ENCODE measurements at places on chromosomes 4 and X.

GRCh38 chr4:56215141-56215783 is 172.0 kb downstream of the AASDH start:
- DNase-seq: no peak

DNA sequence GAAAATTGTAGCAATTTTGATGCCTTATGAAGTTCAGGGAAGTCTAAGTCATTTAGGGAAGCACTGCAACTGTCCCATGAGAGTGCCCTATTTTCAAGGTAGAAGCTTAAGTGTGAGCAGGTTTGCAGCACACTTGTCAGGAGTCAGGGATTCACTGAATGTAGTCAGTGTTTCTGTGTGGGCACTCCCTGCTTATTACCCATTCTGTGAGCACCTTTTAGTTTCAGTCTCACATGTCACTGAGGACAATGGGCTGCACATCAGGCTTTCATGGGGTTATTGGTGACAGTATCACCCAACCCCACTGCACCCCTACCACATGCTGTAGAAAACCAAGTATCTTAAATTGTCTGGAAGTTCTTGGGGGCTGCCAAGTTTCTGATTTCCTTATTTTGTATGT is 2.9 kb upstream of the CCNG2 start:
- DNase-seq: no peak

- DNase-seq: no peak
Measured at GRCh38 chrX:13029887-13030771, 14.3 kb downstream of the FAM9C start.

- DNase-seq: no peak
Measured at GRCh38 chrX:132955690-132956089, 2.7 kb downstream of the HS6ST2 start.

DNA sequence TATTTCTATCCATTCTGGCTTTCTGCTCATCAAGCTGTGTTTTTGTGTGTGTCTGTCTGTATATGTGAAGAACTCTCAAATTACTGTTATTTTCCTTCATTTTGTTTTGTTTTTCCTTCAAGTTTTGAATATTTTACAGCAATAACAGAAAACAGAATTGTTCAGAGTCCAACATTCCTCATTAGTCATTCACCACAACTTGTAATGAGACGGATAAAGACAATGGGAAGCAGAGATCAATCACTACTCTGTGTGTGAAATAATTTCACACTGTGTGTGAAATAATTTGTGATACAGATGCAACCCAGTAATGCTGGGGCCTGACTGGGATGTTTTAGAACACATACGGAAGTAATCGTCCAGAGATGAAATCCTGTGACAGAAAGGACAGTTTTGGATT is 55.2 kb downstream of the HPGD start:
- DNase-seq: no peak

- DNase-seq: no peak
Measured at GRCh38 chr4:1347410-1347864, 429 bp downstream of the UVSSA start.

DNA sequence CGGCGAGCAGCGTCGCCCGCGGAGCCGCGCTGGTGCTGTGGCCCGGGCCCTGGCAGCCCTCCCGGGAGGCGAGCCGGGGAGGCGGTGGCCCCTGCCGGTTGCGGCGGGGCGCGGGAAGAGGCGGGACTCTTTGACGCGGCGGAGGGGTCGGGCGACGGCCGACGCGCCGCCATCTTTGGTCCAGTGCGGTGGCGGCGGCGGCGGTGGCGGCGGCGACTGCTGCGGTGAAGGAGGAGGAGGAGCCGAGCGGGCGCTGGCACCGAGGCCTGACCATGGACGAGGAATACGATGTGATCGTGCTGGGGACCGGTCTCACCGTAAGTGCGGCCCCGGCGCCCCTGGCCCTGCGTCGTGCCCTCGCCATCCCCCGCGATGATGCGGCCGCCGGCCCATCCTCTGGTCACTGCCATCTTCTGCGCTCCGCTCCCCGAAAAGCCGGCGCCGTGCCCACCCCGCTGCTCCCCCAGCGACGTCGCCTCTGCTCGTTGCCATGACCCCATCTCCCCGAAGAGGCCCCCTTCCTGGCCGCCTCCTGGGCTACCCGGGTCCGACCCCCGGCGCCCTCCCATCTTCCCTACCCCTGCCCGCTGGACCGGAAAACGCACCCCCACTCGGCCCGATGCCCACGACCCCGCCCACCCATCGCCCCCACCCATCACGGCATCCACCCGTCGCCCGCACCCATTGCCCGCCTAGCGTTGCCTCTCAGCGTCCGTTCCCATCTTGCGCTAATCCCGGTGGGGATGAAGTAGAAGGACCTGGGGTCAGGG is at the start of gene GDI1:
Gene GDI1 (plus strand): TSS at position 172 of the 770 bp plus-strand sequence. CDS start 101 bp downstream, at position 273.
- peak; percentile 22 for DNase-seq

DNA sequence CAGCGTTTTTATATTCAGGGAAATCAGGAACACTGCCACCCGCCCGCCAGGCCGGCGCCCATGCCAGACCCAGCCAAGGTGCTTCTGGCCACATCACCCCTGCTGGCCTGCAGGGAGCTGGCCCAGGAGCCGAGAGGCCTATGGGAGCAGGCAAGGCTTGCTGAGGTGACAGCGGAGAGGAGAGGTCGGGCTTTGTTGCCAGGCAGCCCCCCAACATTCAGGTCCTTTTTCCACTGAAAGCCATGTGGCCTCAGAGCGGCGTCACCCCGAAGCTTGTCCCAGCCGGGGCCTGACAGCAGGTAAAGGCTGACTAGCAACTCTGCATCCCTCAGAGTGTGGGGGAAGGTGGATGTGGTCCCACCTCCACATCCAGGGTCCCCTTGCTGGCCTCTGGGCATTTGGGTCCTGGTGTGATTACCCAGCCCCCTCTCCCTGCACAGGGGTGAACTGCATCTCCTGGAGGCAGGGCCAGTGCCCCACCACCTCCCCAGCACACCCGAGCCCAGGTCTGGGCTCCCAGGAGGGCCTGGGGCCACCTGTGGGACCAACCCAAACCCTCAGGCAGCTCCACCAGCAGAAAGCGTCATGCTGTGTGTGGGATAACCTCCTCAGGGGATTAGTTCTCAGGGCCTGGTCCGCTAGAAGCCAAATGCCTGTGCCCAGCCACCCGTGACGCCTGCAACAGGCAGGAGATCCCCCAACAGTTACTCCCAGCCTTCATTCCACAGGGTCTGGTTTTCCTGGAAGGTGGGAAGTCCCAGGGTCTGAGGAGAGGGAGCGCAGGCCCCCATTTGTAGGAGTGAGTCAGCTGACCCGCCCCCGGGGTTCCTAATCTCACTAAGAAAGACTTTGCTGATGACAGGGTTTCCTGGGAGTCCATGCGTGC is at the start of gene PDE6B:
Gene PDE6B (plus strand): TSS at position 869 of the 886 bp plus-strand sequence. CDS start 54 bp downstream, outside the sequence.
- DNase-seq: no peak

DNA sequence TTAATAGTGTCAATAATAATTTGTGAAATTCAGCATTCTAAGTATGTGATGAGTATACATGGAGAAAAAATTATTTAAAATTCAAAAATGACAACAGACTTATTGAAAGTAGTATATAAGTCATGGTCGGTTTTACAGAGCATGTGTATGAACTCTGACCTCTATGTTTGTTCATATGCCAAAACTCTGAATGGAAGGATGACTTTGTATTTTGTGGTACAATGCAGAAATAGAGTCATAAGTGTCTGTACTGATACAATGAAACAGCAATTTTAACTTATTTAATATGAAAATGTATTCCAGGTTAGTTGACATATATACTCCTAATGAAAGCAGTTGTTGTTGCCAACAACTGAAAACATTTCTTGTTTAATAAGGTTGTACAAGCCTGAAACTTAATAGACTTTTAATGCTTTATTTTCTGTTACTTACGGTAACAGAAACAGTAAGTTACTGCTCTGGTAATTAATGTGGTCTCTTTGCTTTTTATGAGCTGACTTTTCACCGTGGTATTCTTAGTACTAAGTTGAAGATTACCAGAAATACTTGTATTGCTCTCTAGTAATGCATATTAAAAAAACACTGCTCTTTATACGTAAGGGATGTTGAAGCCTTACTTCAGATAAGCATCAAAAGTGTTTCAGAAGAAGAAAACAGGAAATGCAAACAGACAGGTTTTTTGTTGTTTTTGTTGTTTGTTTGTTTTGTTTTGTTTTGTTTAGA is 1.9 kb downstream of the UBE2K start:
- no peak for DNase-seq

DNA sequence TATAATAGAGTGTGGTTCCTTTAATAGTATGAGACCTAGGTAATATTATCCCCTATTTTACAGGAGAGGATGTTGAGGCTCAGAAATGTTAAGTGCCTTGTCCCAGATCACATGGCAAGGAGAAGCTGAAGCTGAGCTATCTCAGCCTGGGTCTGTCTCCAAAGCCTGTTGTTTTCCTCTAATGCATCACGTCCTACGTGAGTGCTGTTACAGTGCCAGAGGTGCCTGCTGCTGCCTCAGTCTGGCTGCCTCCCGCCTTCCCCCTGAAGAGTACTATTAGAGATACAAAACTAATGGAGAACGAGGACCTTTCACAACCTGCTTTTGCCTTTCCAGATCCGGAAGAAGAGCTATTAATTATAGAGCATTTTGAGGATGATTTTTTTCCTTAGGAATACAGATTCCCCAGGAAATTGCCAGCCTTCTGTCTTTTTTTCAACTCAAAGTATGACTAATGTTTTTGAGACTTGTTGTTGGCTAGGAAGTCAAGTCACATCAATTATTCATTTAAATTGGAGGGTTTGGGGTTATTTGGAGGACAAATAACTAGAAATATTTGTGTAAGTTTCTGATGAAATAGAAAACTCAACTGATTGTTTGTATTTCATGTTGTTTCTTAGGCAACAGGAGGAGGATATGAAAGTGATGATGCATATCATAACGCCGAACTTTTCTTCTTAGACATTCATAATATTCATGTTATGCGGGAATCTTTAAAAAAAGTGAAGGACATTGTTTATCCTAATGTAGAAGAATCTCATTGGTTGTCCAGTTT is 43.9 kb upstream of the MTMR1 start:
- DNase-seq: no peak

DNA sequence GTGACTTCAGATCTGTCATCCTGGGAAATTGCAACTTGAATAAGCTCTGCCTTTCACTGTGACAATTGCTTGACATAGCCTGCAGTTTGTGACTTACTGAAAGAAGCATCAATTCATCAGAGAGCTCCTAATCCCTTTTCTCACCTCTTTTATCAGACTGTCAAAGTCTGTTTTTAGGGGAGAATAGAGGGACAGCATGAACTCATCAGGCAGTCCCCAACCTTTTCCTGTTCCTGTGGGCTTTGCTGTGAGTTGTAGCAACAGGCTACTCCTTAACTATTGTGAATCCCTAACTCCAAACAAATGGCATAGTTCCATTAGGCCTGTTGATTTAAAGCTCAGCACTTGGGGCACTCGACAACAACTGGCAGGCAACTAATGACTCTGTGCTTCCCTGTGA is 64.9 kb downstream of the DOCK11 start:
- DNase-seq: no peak

GRCh38 chr4:5635826-5636195 is 72.5 kb downstream of the EVC2 start:
- no peak for DNase-seq

DNA sequence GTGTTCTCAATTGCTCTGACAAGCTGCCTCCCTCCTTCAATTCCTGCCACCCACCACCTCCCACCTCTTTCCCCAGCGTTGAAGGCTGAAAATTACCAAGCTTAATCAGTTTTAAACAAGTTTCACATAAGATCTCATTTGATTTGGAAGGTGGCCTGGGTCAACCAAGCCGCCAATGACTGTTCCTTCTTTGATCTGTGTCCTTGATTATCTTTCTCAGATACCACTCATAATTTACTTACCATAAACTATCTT is 211.4 kb downstream of the SLIT2 start:
- no peak for DNase-seq

DNA sequence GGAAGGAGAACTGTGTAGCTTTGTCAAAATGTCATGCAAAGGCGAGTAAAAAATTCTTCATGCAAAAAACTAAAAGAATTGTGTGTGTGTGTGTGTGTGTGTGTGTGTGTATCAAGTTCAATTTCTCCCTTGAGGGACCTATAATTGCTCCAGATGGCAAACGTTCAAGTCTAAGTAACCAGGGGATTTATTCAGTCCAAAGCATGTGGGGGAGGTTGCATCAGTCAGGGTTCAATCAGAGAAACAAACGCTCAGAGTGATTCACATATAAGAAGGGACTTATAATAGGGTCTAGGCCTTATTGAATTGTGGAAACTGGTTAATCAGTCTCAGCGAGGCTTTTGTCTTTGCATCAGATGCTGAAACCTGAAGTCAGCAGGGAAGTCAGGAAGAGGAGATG is 5.0 kb downstream of the DCAF8L1 start:
- no peak for DNase-seq

DNA sequence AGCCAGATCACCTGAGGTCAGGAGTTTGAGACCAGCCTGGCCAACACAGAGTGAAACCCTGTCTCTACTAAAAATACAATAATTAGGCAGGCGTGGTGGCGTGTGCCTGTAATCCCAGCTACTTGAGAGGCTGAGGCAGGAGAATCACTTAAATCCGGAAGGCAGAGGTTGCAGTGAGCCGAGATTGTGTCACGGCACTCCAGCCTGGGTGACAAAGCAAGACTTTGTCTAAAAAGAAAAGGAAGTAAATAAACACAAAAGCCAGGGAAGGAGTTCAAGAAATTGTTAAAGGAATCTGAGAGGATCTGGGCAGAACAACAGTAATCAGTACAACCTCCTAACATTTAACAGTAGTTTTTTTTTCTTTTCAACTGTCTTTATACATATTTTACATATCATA is 48.7 kb upstream of the ARHGEF6 start:
- DNase-seq: no peak

GRCh38 chrX:120823556-120823955 is 52.1 kb downstream of the CT47B1 start:
- no peak for DNase-seq

- DNase-seq: no peak
Measured at GRCh38 chr4:165721815-165722214, 151.2 kb upstream of the TLL1 start.

DNA sequence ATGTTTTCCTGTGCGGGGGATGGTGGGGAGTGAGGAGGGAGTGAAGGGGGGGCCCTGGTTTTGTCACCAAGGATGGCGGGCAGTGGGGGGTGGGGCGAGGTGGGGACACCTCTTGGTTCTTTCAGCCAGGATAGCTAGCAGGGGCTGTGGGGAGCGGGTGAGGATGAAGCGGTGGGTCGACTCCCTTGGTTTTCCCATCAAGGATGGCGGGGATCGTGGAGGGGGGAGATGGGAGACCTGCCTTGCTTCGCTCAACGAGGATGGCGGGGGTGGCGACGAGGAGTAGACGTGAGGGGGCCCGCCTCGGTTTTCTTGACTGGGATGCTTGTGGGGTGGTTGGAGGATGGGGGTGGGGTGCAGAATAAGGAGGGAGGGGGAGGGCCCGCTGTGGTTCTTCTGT is 643 bp downstream of the FHL1 start:
- DNase-seq: no peak

GRCh38 chr4:33149658-33150524 is 2429.7 kb downstream of the PCDH7 start:
- DNase-seq: no peak

DNA sequence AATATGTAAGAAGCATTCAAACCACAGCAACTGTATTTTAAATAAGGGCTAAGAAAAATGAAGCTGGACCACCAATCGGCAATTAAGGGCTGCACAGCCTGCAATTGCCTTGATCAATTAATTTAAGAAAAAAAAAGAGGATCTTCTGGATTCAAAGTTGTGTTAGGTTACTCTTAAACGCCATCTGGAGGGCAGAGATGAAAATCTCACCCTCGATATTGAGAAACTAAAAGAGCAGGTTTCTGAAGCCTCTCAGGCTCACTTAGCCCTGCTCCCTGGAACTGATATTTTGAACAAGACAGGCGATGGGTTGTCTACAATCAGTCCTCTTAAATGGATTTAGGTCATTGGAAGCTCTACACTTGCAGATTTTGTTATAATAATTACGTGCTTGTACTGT is 579.4 kb downstream of the GRXCR1 start:
- no peak for DNase-seq

GRCh38 chrX:138845786-138846185 is 134.3 kb upstream of the FGF13 start:
- no peak for DNase-seq

- no peak for DNase-seq
Measured at GRCh38 chr4:101218894-101219293, 128.4 kb downstream of the PPP3CA start.

Measured in DMS153 (cell line).